ENCODE measurements at places on chromosomes 2 and 18. TPM values are rescaled to one million over a fixed set of nuclear protein-coding genes. Genes with fewer than 3 reads are reported as not detected.

DNA sequence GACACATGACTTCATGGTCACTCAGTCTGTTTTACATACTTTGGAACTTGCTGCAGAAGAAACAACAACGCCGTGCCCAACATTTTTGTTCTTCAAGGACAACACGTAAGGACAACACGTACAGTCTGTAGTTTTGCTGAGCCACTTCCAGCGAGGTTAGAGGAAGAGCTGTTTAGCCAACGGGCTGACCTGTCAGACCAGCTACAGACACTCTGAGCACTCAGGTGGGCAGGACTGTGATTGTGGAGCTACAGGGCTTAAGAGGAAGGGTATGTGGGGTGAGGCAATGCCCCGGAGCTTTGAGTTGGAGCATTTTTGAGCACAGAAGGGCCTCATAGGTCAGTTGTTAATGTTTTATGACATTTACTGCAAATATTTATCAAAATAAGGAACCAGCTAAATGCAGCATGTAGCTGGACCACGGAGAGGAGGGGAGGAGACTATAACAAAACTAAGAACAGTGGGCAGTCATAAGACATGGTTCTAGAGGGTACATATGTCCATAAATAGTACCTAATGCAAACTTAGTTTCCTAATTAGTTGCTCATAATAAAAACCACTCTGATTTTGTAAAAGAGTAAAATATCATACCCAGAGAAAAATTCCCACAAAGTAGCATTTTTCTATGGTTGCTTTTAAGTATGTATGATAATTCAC is 26.3 kb upstream of the NPC1 start:
- DNase-seq: no peak
- no peak overlapping the region for H3K4me3 ChIP-seq
- peaks cover 4% of the 10 kb centered on the region for H3K4me1 ChIP-seq
- no peak overlapping the region for H3K27ac ChIP-seq
- H3K36me3 ChIP-seq: no peaks in the 10 kb centered on the region

DNA sequence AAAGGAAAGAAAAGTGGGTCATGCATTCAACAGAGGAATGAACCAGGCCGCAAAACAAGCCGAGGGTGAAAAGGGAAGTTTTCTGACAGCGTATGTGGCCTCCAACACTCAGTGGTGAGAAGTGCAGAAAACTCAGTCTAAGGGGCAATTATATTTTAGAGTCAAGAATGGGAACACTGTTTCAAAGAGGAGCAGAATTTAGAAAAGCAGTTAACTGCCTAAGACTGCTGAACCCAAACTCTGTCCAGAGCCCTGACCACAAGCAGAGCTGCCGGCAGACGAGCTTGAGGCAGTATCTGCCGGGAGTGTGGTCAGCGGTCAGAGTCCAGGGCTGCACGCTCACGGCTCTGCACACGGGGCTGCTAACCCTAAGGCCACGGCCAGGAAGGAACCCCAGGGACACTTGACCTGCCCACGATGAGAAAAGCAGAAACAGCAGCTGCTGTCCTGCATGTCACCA is 347.0 kb upstream of the ID2 start:
- no peak overlapping the region for H3K4me3 ChIP-seq
- no peak for DNase-seq
- H3K36me3 ChIP-seq: no peaks in the 10 kb centered on the region

- peaks cover 14% of the 10 kb centered on the region for H3K4me1 ChIP-seq
- H3K36me3 ChIP-seq: no peaks in the 10 kb centered on the region
- H3K27me3 ChIP-seq: peaks cover 19% of the 10 kb centered on the region
These were observed 61.0 kb upstream of the IL1RL1 start for GRCh38 chr2:102250278-102250821.

DNA sequence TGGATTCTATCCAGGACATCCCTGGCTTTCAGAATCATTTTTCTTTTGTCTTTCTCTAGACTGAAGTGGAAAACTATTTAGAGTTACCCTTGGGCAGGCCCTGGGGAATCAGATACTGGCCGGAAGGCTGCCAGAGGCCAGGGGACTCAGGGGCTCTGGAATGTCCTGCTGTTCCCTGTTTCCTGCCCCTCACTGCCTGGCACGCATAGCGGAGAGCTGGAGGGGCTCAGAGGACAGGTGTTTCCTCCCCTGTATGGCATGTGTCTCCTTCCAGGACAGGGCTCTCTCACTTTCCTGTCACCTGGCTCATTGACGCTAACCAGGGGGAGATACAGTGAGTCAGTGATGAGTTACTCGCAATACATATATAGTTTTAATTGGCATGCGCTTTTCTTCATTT is 38.8 kb downstream of the DYSF start:
- H3K27me3 ChIP-seq: no peaks in the 10 kb centered on the region
- no peak overlapping the region for H3K27ac ChIP-seq
- DNase-seq: no peak

DNA sequence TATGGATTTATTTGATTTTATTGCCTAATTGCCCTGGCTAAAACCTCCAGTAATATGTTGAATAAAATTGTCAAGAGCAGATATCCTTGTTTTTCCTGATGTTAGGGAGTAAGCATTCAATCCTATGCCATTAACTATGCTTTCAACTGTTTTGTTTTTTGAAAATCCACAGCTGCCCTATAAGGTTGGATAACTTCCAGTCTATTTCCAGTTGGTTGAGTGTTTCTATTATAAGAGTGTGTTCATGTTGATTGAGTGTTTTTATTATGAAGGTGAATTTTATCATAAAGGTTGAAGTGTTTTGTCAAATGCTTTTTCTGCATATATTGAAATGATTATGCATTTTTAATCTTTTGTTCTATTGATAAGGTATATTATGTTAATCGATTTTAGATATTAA is 149.9 kb upstream of the SCN7A start:
- DNase-seq: no peak
- H3K27me3 ChIP-seq: no peaks in the 10 kb centered on the region
- H3K36me3 ChIP-seq: no peaks in the 10 kb centered on the region
- H3K4me1 ChIP-seq: no peaks in the 10 kb centered on the region
- no peak overlapping the region for H3K27ac ChIP-seq

GRCh38 chr2:30566631-30567030 is 119.6 kb downstream of the LCLAT1 start:
- no peaks in the 10 kb centered on the region for H3K4me1 ChIP-seq
- no peaks in the 10 kb centered on the region for H3K36me3 ChIP-seq
- H3K27me3 ChIP-seq: no peaks in the 10 kb centered on the region
- H3K4me3 ChIP-seq: no peak overlapping the region
- H3K27ac ChIP-seq: no peak overlapping the region
- DNase-seq: no peak

Gene DLGAP1
- 1.3 TPM for total RNA-seq

Gene CD28
- total RNA-seq: 0.32 TPM

Measured in esophagus muscularis mucosa (tissue), 4 donors.